ENCODE measurements at places on chromosomes 6 and 20. TPM values are rescaled to one million over a fixed set of nuclear protein-coding genes. Genes with fewer than 3 reads are reported as not detected.

C6orf52 gene
- total RNA-seq, result not detected

KCNK17 gene
- total RNA-seq, result not detected

GABRR2 gene
- 0.16 TPM for total RNA-seq

RHAG gene
- total RNA-seq, result not detected

CDKAL1 gene
- total RNA-seq, result 15.7 TPM

PTPRT gene
- total RNA-seq, result not detected

CDH26 gene
- total RNA-seq, result 0.34 TPM

TMEM30A gene
- 120 TPM for total RNA-seq
